AG09319 (cell line): ENCODE measurements at places on chromosomes 6 and 20.

GRCh38 chr6:18204691-18205090 is 49.5 kb downstream of the KDM1B start:
- DNase-seq = no peak

GRCh38 chr6:131949909-131950766 is 1.0 kb downstream of the CCN2 start:
- DNase-seq = peak; percentile 83

DNA sequence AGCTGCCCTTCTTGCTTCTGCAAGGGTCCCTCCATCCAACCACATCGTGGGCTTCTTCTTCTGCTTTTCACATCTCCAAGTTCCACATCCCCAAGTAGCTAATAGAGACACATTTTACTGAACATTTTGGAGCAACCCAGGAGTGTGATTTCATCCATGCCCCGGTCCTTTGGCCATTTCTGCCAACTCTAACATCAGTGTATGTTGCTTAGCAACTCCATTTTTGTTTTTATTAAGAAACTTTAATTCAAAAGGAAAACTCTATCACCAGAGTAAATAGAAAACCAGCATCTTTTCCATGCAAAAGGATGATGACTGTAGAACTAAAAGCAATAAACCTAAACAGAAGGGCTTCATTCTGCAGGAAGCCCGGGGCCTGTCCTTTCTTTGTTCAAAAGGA is 32.7 kb upstream of the SULF2 start:
- no peak for DNase-seq

GRCh38 chr6:148423601-148424270 is 81.1 kb downstream of the SASH1 start:
- no peak for DNase-seq

GRCh38 chr6:52929321-52930164 is 20.0 kb upstream of the GSTA3 start:
- no peak for DNase-seq

- DNase-seq = no peak
Measured at GRCh38 chr6:127471379-127472255, 12.4 kb upstream of the KIAA0408 start.

- no peak for DNase-seq
Measured at GRCh38 chr6:98821756-98822405, 12.5 kb upstream of the POU3F2 start.

DNA sequence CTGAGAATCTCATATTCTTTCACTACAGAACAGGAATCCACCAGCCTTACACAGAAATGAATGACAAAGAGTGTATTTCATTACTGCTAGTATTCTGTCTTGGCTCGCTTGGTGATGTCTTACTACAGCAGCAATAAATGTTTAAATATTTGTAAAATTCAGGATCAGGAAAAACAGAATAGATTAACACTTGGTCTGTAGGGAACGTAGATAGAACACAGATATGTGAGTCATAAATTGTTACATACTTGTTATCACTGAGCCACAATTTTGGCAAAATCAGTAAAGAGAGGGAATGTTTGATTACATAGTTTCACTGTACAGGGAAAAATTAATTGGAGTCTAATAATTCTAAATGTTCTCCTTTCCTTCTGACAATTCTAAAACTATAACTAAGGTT is 11.0 kb downstream of the SHPRH start:
- DNase-seq = no peak

DNA sequence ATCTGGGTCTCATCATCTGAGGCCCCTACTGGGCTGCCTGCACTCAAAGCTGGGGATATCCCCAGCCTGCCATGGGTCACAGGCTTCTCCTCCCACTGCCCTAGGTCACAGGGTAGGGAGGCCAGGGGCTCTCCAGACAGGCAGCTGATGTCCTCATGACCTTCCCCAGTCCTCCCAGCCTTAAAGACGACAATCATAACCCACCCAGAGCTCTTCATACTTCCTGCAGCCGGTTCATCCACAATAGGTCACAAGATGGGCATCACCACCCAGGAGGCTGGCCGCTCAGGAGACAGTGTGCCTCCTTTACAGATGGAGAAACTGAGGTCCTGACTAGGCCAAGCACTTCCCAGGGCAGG is 15.2 kb downstream of the TFEB start:
- DNase-seq = no peak

- no peak for DNase-seq
Measured at GRCh38 chr20:40442181-40442963, 246.7 kb downstream of the MAFB start.

- peak; percentile 75 for DNase-seq
Measured at GRCh38 chr6:146357578-146358430, 185.8 kb upstream of the RAB32 start.

- DNase-seq = peak; percentile 89
Measured at GRCh38 chr6:148271711-148272439, 70.8 kb upstream of the SASH1 start.

DNA sequence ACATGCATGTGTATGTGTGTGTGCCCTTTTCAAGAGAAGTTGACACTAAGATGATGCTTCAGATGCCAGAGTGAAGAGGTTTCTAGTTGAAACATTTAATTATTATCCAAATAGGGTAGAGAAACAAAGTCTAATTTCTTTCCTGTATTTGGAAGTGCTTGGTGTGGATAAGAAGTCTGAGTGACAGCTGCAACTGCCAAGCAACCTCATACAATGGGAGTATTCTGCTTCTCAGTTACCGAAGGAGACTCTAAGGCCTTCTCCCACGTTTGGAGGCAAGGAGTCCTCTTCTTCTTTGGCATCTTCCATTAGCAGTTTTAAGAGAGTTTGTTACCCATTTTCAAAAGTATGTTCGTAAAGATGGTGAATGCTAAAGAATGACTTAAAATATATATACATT is 82.4 kb downstream of the HDGFL1 start:
- no peak for DNase-seq

DNA sequence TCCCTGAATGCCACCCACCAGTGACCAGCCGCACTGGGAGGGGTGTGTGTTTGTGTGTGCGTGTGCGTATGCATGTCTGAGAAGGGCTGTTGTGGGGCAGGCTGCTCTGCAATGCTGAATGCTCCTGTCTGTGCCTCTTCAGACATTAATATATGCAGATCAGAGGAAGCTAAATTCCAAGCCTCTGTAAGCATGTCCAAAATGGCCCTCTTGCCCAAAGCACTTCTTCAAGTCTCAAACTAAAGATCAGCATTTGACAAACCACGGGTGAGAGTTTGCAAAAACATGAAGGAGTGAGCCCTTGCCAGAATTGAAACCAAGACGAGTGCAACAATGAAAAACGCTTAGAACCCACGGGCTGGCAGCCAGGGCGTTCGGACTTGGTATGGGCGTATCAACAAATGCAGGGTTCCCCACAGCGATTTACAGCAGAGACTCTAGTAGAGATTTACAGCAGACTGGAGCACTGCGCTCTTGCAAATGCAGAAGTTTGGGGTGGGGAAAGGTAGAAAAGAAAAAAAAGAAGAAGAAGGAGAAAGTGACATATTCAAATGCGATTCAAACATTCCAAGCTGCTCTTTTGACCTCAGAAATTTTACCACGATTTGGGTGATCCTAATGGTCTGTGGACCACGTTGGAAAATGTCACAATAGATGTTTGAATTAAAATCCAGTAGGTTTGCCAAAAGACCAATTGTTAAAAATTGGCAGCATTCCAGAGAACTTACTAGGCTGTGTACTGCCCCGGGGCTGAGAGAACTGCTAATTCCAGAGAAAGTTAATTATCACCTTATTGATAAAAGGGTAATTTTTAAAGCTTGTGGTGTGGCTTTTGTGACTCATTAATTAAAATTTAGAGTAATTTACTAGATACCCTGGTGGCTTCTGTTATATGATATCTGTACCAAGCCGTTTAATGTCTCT is 3.5 kb downstream of the SCML4 start:
- no peak for DNase-seq

DNA sequence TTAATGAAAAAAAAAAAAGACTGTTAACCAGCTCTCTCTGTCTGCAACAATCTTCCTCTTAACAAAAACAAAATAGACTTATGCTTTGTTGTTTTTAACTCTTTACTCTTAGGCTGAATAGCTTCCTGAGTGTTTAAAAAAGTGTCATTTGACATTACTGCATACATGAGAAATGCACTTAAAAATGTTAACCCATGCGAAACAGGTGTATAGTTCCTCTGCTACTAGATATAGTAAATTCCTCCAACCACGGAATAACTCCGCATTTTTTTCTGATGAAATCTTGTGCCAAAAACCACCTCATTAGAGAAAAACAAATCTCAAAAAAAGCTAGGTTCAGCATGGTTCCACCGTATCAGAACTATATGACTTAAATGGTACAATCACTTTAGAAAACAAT is 426.0 kb downstream of the ADGRB3 start:
- DNase-seq = no peak
